ENCODE measurements at places on chromosomes 6 and 20.
A peak's percentile ranks its signal among the peaks of the same experiment; 100 is the strongest.

- no peak overlapping the region for H3K4me3 ChIP-seq
- no peak overlapping the region for H3K27ac ChIP-seq
- peaks cover 6% of the 10 kb centered on the region for H3K36me3 ChIP-seq
- no peaks in the 10 kb centered on the region for H3K27me3 ChIP-seq
These were observed 33.1 kb downstream of the SCAF8 start for GRCh38 chr6:154766288-154766687.

GRCh38 chr20:35355372-35355771, 56.4 kb downstream of the UQCC1 start:
- H3K4me1 ChIP-seq = no peaks in the 10 kb centered on the region
- peaks cover 17% of the 10 kb centered on the region for H3K36me3 ChIP-seq
- no peak overlapping the region for H3K4me3 ChIP-seq
- H3K27ac ChIP-seq = no peak overlapping the region
- H3K27me3 ChIP-seq = no peaks in the 10 kb centered on the region

DNA sequence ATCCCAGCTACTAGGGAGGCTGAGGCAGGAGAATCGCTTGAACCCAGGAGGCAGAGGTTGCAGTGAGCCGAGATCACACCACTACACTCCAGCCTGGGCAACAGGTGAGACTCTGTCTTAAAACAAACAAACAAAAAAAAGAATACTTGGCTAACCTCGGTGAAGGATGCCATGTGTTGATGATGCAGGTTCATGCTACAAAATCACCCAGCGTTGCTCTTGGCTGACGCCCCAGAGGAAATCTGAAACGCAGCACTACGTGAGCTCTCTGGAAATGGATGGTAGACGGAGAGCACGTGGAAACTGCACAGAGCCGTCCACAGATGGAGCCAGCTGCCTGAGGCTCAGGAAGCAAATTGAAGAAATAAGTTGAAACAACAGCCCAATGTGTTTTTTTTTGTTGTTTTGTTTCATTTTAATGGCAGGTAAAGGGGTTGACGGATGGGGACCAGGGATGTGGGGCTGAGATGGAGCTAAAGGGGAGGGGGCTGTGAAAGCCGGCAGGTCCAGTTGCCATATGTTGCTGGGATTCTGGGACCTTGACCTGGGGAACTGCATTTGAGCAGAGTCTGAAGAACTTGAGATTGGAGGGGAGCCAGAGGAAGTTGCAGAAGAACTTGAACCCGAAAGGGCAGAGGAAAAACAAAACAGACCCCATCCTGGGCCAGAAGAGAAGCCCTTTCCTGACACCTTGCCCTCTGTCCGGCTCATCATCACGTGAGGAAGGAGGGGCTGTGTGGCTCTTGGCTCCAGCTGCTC, 12.8 kb upstream of the MANBAL start:
- H3K36me3 ChIP-seq = no peaks in the 10 kb centered on the region
- peak overlapping the region; percentile 17 for H3K27ac ChIP-seq
- peaks cover 28% of the 10 kb centered on the region for H3K4me1 ChIP-seq
- DNase-seq = no peak

DNA sequence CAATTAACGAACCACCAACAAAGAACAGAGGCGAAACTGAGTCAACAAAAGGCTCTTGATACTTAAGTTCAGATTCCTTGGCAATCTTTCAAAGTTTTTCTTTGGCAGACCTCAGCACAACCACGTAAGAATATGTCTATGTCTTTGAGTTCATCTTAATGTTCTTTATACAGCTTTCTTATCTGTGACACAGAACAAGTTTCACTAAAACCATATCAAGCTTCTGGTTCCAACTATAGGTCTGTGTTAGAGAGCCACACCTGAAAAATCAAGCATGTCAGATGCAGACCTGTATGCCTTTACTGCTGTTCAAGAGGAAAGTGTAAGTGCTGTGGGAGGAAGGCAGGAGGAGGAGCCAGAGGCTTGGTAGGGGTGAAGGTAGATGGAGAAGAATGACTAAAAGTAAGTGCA, 271.3 kb downstream of the KHDC1L start:
- no peaks in the 10 kb centered on the region for H3K36me3 ChIP-seq
- H3K4me3 ChIP-seq = no peak overlapping the region

DNA sequence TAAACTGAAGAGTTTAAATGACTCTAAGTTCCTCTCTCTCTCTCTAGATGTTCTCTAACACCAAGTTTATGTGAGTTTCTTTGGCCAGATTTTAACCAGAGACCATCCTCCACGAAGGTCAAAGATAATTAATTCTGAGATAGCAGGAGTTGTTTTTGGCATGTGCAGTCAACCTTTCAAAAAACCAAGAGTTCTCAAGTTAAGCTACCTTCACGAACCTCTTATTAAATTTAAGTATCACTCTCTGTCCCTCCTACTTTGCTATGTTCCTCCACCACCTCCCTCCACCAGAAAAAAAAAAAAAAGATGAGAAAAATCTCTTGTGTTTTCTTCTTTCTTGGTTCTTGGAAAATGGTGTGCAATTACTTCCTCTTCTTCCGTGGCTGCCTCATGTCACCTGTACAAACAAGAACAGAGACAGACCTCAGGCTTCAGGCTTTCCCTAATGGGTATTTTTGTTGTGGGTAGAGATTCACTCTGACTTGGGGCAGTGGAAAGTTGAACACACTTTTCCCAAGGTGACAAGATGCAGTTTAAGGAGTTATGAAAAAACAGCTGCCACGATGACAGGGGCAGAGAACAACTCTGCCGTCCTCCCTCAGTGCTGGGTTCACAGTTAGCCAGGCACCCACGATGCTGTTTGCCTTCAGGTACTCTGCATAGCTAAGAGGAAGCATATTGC, 64.3 kb downstream of the ADTRP start:
- DNase-seq = no peak
- peaks cover 26% of the 10 kb centered on the region for H3K4me1 ChIP-seq
- H3K27ac ChIP-seq = peak overlapping the region; percentile 48

DNA sequence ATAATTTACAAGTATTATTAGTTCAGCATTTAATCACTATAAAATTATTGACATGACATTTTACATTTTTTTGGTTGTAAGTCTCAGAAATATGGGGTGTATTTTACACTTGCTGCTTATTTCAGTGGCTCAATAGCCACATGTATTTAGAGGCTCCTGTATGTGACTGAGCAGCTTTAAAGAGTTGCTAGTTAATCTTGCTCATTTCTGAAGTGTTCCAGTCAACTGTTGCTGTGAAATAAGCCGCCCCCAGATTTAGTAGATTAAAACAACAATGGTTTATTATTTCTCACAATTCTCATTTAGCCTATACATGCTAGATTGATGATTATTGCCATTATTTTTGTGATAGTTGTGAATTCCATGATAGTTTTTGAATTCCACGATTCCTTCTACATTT, 23.0 kb downstream of the CD109 start:
- H3K4me3 ChIP-seq = no peak overlapping the region
- peaks cover 7% of the 10 kb centered on the region for H3K4me1 ChIP-seq
- DNase-seq = no peak

DNA sequence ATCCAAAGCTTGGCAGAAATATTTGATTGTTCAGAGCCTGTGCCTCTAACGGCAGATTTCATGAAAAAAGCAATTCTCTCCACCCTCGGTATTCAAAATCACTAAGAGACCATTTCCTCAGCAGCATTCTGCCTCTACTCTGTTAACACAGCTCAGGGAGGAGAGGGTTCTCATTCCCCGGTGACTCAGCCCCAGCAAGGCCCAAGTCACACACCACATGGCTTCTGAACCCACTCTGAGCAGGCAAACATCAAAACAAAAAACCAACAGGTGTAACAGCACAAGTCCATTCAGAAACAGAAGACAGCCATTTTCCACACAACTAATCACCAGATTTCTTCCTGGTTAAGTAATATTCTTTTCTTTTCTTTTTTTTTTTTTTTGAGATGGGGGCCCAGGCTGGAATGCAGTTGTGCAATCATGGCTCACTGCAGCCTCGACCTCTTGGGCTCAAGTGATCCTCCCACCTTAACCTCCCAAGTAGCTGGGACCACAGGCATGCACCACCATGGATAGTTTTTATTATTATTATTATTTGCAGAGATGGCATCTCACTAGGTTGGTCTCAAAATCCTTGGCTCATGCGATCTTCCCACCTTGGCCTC, 55.4 kb downstream of the GFOD1 start:
- peaks cover 56% of the 10 kb centered on the region for H3K4me1 ChIP-seq
- DNase-seq = no peak
- H3K36me3 ChIP-seq = peaks cover 1% of the 10 kb centered on the region
- H3K27ac ChIP-seq = peak overlapping the region; percentile 78
- peak overlapping the region; percentile 55 for H3K4me3 ChIP-seq

- no peak overlapping the region for H3K27ac ChIP-seq
- peaks cover 4% of the 10 kb centered on the region for H3K36me3 ChIP-seq
- no peak for DNase-seq
- peaks cover 3% of the 10 kb centered on the region for H3K4me1 ChIP-seq
- no peak overlapping the region for H3K4me3 ChIP-seq
These were observed 60.3 kb downstream of the SAMD3 start for GRCh38 chr6:130162421-130162820.

DNA sequence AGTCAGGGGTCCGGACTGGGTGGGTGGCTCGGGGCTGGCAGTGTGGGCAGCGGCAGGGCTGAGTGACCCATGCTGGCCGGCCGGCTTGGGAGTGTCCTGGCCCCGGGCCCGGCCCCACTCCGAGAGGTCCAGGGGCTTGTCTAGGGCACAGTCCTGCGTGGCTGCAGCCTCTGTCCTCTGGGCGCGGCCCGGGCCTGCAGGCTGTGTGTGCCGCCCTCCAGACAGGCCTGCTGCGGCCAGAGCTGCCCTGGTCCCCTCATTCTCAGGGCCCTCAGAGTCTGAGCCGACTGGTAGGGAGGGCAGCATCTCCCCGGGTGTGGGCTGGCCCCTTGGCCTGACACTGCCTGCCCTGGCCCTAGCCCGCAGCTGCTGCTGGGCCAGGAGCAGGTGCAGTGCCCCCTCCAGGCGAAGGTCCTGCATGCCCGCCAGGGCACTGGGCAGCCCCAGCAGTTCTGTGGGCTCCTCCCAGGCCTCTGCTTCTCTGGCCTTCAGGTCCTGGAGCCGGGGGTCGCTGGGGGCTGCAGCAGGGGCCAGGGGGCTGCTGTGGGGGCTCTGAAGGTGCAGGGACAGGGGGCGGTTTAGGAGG, 6.9 kb upstream of the CABLES2 start:
- no peak overlapping the region for H3K4me3 ChIP-seq
- H3K4me1 ChIP-seq = peaks cover 13% of the 10 kb centered on the region
- H3K27ac ChIP-seq = no peak overlapping the region
- peaks cover 7% of the 10 kb centered on the region for H3K27me3 ChIP-seq
- DNase-seq = no peak
- H3K36me3 ChIP-seq = no peaks in the 10 kb centered on the region

DNA sequence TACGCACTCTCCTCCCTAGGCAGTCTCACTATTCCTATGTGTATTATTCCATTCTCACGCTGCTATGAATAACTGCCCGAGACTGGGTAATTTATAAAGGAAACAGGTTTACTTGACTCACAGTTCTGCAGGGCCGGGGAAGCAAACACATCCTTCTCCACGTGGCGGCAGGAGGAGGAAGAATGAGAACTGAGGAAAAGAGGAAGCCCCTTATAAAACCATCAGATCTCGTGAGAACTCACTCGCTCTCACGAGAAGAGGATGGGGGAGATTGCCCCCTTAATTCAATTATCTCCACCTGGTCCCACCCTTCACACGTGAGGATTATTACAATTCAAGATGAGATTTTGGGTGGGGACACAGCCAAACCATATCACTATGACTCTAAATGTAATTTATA, 61.9 kb downstream of the ECT2L start:
- no peak overlapping the region for H3K27ac ChIP-seq
- no peak overlapping the region for H3K4me3 ChIP-seq
- peaks cover 6% of the 10 kb centered on the region for H3K27me3 ChIP-seq
- no peaks in the 10 kb centered on the region for H3K4me1 ChIP-seq
- H3K36me3 ChIP-seq = no peaks in the 10 kb centered on the region
- DNase-seq = no peak

DNA sequence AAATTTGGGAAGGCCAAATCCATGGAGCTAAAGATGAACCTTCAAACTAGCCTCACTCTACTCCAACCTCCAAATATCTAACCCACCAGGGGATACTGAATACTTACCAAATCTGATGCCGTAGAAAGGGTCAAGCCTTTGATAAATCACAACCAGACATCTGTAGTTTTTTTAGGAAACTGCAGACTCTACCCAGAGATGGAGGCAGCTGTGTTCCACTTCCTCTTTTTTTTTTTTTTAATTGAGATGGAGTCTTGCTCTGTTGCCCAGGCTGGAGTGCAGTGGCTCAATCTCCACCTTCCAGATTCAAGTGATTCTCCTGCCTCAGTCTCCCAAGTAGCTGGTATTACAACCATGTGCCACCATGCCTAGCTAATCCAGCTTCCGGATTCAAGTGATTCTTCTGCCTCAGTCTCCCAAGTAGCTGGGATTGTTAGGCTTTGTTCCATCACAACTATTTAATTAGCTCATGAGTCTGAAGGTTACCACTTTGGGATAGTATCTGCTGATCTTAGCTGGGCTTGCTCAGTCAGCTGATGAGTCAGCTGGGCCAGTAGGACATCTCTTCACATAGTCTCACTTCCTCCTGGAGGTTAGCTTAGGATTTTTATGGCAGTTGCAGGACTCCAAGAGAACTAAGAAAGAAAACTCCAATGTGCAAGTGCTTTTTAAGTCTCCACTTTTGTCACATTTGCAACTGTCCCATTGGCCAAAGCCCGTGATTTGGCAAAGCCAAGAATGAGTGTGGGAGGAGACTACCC, 13.3 kb downstream of the FRK start:
- no peak overlapping the region for H3K27ac ChIP-seq
- H3K4me3 ChIP-seq = no peak overlapping the region
- DNase-seq = no peak

GRCh38 chr6:125867483-125867942, 76.8 kb downstream of the NCOA7 start:
- no peak overlapping the region for H3K27ac ChIP-seq
- H3K4me1 ChIP-seq = peaks cover 7% of the 10 kb centered on the region
- DNase-seq = no peak
- no peaks in the 10 kb centered on the region for H3K27me3 ChIP-seq
- peaks cover 9% of the 10 kb centered on the region for H3K36me3 ChIP-seq

- H3K27ac ChIP-seq = no peak overlapping the region
- no peak for DNase-seq
- H3K4me3 ChIP-seq = no peak overlapping the region
- H3K36me3 ChIP-seq = no peaks in the 10 kb centered on the region
These were observed 95.6 kb upstream of the ISM1 start for GRCh38 chr20:13125486-13125885.

DNA sequence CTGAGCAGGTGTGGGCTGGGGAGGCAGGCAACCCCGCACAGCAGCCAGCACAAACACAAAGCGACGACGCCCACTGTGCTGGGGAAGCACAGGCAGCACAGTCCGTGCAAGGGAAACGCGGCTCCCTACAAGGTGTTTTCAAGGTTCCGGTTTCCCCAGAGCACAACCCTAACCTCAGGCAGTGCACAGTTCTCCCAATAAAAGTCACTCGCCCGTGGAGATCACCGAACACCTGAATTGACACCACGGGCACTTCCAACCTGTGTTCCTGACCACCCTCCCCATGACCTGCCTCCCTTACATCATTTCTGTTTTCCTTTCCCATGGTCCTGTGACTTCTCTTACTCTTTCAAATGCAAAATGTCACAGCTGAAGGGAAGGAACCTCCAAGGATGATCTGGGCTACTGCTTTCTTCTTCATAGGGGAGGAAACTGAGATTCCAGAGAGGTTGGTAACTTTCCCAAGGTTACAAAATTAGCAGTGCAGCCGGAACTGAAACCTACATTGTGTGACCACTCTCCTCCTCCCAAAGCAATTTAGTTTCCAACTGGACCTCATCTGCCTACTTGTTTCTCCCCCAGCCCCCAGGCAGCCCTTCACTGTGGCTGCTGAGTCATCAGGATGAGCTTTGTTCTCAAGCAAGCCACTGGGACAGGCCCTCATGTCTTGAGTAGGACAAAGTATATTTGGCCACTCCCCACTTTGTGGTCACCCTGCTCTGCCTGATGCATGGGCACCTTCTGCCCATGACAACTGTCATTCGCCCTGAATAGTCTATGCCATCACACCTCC, 125.3 kb downstream of the ATXN1 start:
- H3K27me3 ChIP-seq = no peaks in the 10 kb centered on the region
- no peak overlapping the region for H3K4me3 ChIP-seq
- peaks cover 7% of the 10 kb centered on the region for H3K36me3 ChIP-seq
- no peak for DNase-seq
